ENCODE measurements at places on chromosomes 6 and 20.

DNA sequence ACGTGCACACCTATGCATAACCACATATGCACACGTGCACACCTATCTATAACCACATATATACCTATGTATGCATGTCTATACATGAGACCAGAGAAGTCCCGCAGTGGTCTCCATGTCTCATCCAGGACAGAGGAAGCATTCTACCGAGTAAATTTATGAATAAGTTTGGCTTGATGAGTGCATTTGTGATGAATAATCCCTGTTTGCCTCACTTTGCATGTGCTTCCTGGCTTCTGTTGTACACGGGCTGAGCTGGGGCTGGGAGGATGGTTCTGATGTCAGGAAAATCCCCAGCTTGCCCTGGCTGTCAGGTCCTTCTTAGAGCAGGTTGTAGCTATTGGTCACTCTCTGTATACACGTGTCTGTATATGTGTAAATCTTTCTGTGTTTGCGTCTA is 157.6 kb upstream of the RPS6KA2 start:
- DNase-seq, result no peak

DNA sequence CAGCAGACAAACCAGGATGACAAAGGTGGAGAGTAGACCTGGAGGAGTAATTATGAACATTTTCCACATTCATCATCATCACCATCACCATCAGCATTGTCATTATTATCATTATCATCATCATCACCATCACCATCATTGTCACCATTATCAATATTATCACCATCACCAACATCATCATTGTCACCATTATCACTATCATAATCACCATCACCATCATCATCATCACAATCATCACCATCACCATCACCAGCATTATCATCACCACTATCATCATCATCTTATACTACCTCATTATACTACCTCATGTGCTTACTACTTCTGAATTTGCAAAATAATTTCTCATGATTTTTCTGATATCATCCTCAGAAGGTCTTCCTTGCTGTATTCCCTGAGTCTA is 39.3 kb downstream of the FOXA2 start:
- DNase-seq, result no peak

DNA sequence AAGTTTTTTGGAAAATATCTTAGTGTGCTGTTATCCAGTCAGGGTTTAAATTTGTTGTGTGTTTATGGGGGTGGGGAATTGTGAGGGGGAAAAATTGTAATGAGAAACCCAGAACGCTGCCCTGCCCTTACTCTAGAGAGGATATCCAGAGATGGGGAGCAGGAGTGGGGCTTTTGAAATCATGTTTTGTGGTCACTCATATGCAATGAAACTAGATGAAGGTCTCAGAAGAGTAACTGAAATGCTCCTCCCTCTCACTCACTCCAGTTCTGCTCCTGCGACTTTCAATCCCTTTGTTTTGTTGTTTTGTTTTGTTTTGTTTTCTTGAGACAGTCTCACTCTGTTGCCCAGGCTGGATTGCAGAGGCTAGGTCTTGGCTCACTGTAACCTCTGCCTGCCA is 100.0 kb downstream of the CRYBG1 start:
- no peak for DNase-seq

- no peak for DNase-seq
Observed at GRCh38 chr20:61274326-61274725, 22.3 kb downstream of the CDH4 start.

GRCh38 chr6:62894114-62894513 is 317.2 kb upstream of the FKBP1C start:
- DNase-seq, result no peak

GRCh38 chr6:159510141-159510540 is 182.9 kb downstream of the SOD2 start:
- DNase-seq, result no peak
